Islet precursor cell (in vitro differentiated cells): ENCODE measurements at places on chromosomes 2 and 18.

GRCh38 chr2:37852585-37853014 lies 72.5 kb upstream of the RMDN2 start:
- DNase-seq: no peak

- no peak for DNase-seq
Measured at GRCh38 chr18:37435996-37436395, 129.6 kb downstream of the CELF4 start.

DNA sequence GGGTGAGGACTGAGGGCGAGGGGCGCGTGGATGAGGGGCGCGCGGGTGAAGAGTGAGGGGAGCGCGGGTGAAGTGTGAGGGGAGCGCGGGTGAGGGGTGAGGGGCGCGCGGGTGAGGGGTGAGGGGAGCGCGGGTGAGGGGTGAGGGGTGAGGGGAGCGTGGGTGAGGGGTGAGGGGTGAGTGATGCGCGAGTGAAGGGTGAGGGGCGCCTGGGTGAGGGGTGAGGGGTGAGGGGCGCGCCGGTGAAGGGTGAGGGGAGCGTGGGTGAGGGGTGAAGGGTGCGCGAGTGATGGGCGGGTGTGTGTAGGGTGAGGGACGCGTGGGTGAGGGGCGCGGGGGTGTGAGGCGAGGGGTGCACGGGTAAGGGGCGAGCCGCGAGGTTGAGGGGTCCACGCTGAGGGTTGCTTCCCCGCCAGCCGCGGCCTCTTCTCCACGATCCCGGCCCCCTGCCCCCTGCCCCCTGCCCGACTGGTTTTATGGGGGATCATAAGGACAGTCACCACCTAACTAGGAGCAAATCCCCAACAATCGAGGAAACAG lies 1.1 kb upstream of the SLC66A2 start:
- DNase-seq: no peak

DNA sequence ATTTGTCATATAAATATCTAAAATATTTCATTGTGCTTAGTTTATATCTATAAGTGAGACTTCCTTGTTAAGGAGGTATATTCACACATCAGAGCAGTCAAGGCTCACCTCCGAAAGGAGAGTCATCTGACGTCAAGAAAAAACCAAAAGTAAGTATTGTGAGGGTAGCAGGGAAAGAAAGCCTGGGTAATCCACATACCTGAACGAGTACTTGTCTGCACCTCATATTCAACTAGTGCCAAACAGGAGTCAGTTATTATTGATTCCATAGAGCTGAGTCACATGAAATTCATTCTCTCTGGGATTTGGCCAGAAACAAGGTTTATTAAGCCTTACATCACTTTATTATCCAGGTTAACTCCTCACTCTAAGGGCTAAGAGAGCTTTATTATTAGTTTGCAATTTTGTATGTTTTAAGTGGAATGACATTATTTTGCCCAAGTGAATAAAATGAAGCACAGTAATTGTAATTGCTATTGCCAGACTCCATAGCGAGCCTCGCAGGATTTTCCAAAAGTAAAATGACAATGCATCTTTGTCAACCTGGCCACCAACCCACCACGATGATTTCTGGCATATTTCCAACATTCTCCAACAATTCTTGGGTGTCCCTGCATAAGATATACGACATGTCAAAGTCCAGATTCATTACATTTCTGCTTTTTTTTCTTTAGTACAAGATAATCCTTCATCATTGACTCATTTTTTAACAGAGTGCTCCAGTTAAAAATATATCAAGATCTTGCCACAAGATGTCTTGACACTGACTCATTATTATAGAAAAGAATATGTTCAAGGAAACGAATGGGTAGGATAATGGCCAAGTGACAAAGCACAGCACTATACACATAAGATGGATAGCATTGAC lies 1210.4 kb upstream of the ACVR2A start:
- no peak for DNase-seq

- no peak for DNase-seq
Measured at GRCh38 chr18:63444580-63444979, 22.3 kb upstream of the VPS4B start.

DNA sequence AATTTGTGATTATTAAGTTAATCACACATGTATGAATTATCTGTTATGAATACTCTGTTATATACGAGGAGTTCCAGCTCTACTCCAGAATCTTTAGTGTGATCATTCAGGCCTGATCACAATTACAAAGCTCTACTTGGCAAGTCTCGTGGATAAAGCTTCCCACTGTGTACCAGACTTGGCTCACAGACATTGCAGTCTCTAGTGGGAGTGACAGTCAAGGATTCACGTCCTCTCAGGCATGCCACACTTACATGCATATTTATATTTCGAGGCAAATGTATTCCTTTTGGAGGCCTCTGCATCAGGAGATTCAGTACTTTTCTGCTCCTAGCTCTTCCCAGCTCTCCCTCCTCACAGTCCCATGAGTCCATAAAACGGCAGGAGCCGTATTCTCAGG lies 403.4 kb upstream of the CDH7 start:
- no peak for DNase-seq

DNA sequence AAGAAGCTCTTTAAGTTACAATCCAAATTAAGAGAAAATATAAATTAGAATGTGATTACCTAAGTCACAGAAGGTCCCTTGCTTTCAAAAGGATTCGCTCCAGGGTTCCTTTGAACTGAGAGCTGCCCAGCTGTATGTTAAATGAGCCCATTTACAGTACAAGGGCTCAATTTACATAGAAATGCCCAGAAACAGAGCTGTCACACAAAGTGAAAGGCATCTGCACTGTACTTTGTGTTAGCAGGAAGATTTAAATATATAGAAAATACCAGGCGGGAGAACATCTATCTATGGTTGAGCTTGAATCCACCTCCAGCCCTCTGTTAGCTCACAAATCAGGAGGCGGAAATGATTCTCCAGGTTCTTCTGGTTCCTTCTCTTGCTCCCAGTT lies 272.9 kb downstream of the PAX3 start:
- no peak for DNase-seq

DNA sequence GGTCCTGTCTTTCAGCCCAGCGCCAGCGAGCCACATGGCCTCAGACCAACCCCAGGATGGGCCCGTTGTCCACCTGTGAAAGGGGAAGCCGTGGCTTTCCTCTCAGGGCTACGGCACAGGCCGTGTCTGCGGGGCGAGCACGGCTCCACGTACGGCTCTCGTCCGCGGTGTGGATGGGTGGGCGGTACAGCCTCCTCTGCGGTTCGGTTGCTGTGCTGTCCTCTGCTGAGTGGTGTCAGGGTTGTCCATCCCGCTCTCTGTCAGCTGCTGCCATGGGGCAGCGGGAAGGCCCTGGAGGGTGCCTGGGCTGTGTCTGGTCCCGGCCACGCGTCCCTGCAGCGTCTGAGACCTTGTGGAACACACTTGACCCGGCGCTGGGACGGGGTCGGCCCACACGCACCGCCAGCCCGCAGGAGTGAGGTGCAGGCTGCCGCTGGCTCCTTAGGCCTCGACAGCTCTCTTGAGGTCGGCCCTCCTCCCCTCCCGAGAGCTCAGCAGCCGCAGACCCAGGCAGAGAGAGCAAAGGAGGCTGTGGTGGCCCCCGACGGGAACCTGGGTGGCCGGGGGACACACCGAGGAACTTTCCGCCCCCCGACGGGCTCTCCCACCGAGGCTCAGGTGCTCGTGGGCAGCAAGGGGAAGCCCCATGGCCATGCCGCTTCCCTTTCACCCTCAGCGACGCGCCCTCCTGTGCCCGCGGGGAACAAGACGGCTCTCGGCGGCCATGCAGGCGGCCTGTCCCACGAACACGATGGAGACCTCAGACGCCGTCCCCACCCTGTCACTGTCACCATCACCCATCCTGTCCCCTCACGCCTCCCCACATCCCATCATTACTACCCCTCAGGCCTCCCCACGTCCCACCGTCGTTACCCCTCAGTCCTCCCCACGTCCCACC lies 128.7 kb downstream of the NFATC1 start:
- DNase-seq: peak; percentile 46

DNA sequence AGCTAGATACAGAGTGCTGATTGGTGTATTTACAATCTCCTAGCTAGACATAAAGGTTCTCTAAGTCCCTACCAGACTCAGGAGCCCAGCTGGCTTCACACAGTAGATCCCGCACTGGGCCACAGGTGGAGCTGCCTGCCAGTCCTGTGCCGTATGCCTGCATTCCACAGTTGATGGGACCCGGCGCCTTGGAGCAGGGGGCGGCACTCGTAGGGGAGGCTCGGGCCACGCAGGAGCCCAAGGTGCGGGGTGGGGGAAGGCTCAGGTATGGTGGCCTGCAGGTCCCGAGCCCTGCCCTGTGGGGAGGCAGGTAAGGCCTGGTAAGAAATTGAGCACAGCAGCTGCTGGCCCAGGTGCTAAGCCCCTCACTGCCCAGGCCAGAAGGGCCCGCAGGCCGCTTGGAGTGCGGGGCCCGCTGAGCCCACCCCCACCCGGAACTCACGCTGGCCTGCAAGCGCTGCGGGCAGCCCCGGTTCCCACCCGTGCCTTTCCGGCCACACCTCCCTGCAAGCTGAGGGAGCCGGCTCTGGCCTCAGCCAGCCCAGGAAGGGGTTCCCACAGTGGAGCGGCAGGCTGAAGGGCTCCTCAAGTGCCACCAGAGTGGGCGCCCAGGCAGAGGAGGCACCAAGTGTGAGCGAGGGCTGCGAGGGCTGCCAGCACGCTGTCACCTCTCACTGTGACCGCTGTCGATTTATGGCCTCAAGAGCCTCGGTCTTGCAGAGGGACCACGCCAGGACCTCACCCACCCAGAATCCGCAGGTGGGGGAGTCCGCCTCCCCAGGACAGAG lies 76.5 kb downstream of the MEX3C start:
- DNase-seq: no peak

GRCh38 chr2:169118060-169118459 lies 48.7 kb downstream of the DHRS9 start:
- no peak for DNase-seq
